Uterus (tissue), 4 donors: ENCODE measurements at places on chromosomes 13 and 19. TPM values are rescaled to one million over a fixed set of nuclear protein-coding genes. Genes with fewer than 3 reads are reported as not detected.

DNA sequence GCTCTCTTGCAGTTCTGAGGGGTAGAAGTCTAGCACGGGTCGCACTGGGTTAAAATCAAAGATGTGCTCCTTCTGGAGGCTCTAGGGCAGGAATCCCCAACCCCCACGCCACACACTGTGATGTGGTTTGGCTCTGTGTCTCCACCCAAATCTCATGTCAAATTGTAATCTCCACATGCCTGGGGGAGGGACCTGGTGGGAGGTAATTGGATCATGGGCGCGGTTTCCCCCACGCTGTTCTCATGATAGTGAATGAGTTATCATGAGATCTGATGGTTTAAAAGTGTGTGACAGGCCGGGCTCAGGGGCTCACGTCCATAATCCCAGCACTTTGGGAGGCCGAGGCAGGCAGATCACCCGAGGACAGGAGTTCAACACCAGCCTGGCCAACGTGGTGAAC, 26.6 kb upstream of the CALM3 start:
- no peak for DNase-seq
- no peaks in the 10 kb centered on the region for H3K36me3 ChIP-seq
- no peak overlapping the region for H3K4me3 ChIP-seq

Gene ATP8A2
- 0.64 TPM for total RNA-seq

DNA sequence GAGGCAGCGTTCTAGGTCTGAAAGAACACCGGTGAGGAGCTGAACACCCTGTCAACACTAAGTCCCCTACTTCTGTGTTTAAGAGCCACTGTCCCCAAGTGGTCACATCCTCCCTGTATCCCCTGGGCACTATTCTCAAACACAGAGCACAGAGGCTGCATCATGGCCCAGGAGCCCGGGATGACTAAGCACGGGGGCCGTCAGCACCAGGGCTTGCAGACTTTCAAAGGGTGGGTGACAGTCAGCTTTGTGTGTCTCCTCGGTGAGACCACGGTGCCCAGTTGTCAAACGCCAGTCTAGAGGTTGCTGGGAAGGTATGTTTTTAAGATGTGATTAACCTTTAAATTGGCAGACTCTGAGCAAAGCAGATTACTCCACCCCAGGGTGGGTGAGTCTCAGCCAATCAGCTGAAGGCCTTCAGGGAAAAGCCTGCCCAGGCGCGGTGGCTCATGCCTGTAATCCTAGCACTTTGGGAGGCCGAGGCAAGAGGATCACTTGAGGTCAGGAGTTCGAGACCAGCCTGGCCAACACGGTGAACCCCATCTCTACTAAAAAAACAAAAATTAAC, 8.0 kb downstream of the MAP2K2 start:
- DNase-seq: no peak
- no peak overlapping the region for H3K4me3 ChIP-seq
- no peak overlapping the region for H3K27ac ChIP-seq
- H3K27me3 ChIP-seq: no peaks in the 10 kb centered on the region

- H3K36me3 ChIP-seq: no peaks in the 10 kb centered on the region
- no peak for DNase-seq
- no peaks in the 10 kb centered on the region for H3K4me1 ChIP-seq
- no peak overlapping the region for H3K4me3 ChIP-seq
Measured at GRCh38 chr13:113630804-113631203, 27.2 kb downstream of the ATP4B start.

Gene C1QTNF9
- total RNA-seq: 0.28 TPM

GRCh38 chr19:51114087-51114729, 6.0 kb upstream of the CTU1 start:
- no peaks in the 10 kb centered on the region for H3K27me3 ChIP-seq
- no peak for DNase-seq
- no peaks in the 10 kb centered on the region for H3K36me3 ChIP-seq

Gene ANGPTL8
- not detected for total RNA-seq

DNA sequence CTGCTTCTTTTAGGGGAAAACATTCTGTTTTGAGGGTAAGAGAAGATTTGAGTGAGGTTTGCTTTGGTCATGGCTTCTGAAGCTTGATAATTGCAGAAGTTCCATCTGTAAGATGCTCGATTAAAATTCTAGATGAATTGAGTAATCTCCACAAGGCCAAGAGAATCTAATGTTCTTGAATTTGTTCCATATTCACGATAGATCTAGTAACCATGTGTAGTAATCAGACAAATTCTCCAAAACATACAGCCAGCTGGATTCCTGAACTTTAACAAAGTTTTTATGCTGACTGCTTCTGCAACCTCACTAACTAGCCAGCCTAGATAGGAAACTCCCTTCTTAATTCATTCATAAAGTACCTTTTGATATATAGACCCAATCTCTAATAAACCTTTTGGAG, 92.7 kb downstream of the COL4A2 start:
- no peak overlapping the region for H3K4me3 ChIP-seq
- peak overlapping the region; percentile 98 for H3K27ac ChIP-seq
- DNase-seq: no peak
- no peaks in the 10 kb centered on the region for H3K36me3 ChIP-seq
- H3K27me3 ChIP-seq: no peaks in the 10 kb centered on the region

- no peaks in the 10 kb centered on the region for H3K36me3 ChIP-seq
- H3K4me1 ChIP-seq: peaks cover under 1% of the 10 kb centered on the region
- DNase-seq: no peak
- peak overlapping the region; percentile 96 for H3K27ac ChIP-seq
Measured at GRCh38 chr19:41327576-41328156, 17.7 kb downstream of the CCDC97 start.

Gene RAB8A
- 13.3 TPM for total RNA-seq

GRCh38 chr13:20363603-20364002, 131.5 kb upstream of the GJB6 start:
- H3K36me3 ChIP-seq: no peaks in the 10 kb centered on the region
- no peaks in the 10 kb centered on the region for H3K27me3 ChIP-seq
- no peak for DNase-seq
- H3K27ac ChIP-seq: peak overlapping the region; percentile 17
- H3K4me3 ChIP-seq: no peak overlapping the region

GRCh38 chr19:45351401-45351952, 10.9 kb downstream of the KLC3 start:
- H3K36me3 ChIP-seq: no peaks in the 10 kb centered on the region
- H3K4me3 ChIP-seq: no peak overlapping the region
- DNase-seq: no peak
- H3K4me1 ChIP-seq: no peaks in the 10 kb centered on the region
- H3K27ac ChIP-seq: no peak overlapping the region

Gene GJB6
- not detected for total RNA-seq

- no peaks in the 10 kb centered on the region for H3K4me1 ChIP-seq
- DNase-seq: no peak
- H3K36me3 ChIP-seq: no peaks in the 10 kb centered on the region
Measured at GRCh38 chr13:37495046-37495445, 103.5 kb downstream of the POSTN start.

Gene ZSCAN4
- total RNA-seq: not detected

DNA sequence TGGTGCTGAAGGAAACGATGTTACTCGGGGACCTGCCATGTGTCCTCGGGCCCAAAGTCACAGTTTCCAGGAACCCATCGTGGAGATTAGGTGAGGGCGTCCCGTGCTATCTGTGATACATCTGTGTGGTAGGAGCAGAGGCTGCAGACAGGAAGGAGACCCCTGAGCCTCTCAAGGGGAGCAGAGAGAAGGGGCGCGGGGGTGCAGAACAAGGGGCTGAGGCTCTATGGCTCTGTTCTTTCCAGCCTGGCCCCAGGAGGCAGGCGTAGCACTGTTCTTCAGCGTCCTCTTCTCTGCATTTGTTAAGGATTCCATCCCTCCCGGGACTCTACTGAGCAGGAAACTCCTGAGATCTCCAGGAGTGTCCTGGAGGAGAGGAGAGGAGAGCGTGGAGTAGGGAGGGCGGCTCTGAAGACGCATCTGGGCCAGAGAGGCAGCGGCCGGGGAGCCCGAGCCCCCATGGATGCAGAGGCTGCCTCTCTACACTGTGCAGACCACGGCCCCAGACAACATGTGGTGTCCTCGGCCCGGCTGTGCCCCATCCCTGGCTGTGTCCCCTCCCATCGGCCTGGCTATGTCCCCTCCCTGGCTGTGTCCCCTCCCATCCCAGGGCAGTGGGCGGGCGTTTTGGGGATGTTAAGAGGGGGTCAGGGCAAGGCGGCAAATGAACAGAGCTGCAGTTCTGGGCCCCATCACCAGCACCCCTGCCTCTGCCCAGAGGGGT, 118.0 kb downstream of the ATP11A start:
- H3K27me3 ChIP-seq: no peaks in the 10 kb centered on the region
- H3K4me3 ChIP-seq: no peak overlapping the region
- DNase-seq: no peak
- no peak overlapping the region for H3K27ac ChIP-seq

Gene SPIB
- 2.1 TPM for total RNA-seq

DNA sequence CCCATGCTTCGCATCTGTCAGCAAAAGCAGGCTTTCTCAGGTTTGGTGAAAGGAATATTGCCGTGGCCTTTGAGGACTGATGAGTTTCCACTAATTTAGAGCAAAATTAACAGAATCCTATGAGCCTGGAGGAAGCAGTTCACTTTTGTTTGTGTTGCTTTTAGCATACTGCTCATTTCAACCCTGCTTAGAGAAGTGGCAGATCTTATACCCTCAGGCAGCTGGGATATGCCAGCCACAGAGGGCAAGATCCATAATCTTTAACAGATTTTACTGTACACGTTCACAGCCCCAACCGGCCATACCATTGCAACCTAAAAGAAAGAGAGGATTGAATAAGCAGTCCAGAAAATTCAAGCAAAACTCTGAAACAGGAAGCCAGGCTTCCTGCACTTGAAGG, 60.5 kb downstream of the COL4A2 start:
- H3K27ac ChIP-seq: peak overlapping the region; percentile 65
- no peaks in the 10 kb centered on the region for H3K27me3 ChIP-seq
- no peak for DNase-seq
- H3K4me3 ChIP-seq: no peak overlapping the region
- H3K36me3 ChIP-seq: no peaks in the 10 kb centered on the region
- peaks cover 14% of the 10 kb centered on the region for H3K4me1 ChIP-seq

Gene SAFB2
- total RNA-seq: 81.9 TPM

Gene UNC13A
- 0.35 TPM for total RNA-seq

Gene VMAC
- total RNA-seq: 8.4 TPM

GRCh38 chr13:50796463-50796862, 47.0 kb downstream of the DLEU7 start:
- no peak overlapping the region for H3K4me3 ChIP-seq
- H3K36me3 ChIP-seq: no peaks in the 10 kb centered on the region
- H3K27ac ChIP-seq: no peak overlapping the region

Gene SLC1A6
- total RNA-seq: not detected

DNA sequence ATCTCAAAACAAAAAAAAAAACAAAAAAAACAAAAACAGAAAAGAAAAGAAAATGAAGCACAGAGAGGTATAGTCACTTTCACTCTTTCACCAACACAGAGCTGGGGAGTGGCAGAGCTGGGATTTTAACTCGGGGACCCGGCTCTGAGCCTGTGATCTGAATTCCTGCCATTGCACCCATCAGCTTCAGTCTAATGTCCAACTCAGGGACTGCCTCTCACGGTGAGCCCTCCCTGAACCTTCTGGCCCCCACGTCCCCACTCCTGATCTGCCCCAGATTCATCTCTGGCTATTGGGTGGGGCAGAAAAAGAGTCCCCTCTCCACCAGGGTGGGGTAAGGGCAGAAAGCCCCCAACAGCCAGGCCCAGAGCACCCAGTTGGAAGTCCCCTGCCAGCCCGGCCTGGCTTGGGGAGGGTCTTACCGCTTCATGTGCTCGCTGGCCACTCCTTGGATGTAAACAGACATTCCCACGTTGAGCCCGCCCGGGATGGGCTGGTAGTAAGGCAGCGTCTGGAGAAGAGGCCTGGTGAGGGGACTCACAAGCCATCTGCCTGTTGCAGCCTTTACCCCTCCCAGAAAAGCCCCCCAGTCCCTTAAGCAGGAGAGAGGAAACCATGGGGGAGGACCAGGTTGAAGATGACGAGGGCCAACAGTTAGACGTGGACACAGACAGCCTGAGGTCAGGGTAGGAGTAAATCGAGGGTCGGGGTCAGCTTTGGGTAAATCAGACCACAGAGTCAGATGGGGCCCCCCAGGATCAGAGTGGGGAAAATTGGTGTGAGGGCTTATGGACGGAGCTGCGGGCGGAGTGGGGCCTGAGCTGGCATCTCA, 520 bp downstream of the LGALS4 start:
- no peaks in the 10 kb centered on the region for H3K36me3 ChIP-seq
- H3K4me3 ChIP-seq: no peak overlapping the region
- H3K4me1 ChIP-seq: no peaks in the 10 kb centered on the region
- no peaks in the 10 kb centered on the region for H3K27me3 ChIP-seq

DNA sequence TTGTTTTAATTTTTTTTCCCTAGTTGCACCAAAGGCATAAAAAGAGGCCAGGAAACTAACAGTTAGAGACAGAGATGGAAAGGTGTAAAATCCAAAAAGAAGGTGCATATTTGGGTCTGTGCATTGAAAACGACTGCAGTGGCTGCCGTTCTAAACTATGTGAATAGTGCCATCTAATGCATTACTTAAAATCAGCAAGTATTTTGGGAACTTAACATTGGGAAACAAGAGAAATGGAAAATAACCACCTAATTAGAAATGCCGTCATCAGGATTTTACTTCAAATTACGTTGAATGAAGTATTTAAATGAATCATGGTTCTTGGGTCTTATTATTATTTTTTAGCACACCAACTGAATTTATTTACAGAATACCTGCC, 189.5 kb upstream of the MIR17HG start:
- no peak for DNase-seq
- H3K36me3 ChIP-seq: no peaks in the 10 kb centered on the region
- peaks cover 8% of the 10 kb centered on the region for H3K27me3 ChIP-seq
- H3K27ac ChIP-seq: no peak overlapping the region
- H3K4me1 ChIP-seq: no peaks in the 10 kb centered on the region
- no peak overlapping the region for H3K4me3 ChIP-seq

Gene NKG7
- total RNA-seq: not detected

DNA sequence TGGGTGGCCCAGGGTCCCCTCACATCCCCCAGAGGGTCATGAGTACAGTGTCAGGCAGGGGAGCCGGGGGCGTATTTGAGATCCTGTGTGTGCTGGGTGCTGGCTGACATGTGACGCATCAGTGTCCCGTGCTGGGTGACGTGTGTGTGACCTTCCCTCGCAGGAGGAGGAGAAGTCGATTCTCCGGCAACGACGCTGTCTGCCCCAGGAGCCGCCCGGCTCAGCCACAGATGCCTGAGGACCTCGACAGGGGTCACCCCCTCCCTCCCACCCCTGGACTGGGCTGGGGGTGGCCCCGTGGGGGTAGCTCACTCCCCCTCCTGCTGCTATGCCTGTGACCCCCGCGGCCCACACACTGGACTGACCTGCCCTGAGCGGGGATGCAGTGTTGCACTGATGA, 25.8 kb downstream of the PNPLA6 start:
- no peaks in the 10 kb centered on the region for H3K27me3 ChIP-seq
- no peaks in the 10 kb centered on the region for H3K4me1 ChIP-seq
- no peak overlapping the region for H3K27ac ChIP-seq
